ENCODE measurements at places on chromosomes 6 and 20.

- peak; percentile 18 for DNase-seq
Observed at GRCh38 chr6:25458485-25458884, 179.3 kb downstream of the CARMIL1 start.

GRCh38 chr6:1238040-1238439, 73.9 kb upstream of the FOXQ1 start:
- DNase-seq = no peak

- DNase-seq = no peak
Observed at GRCh38 chr20:16069389-16070010, 503.7 kb downstream of the KIF16B start.

GRCh38 chr20:57398231-57398821, 7.1 kb downstream of the RBM38 start:
- no peak for DNase-seq

- no peak for DNase-seq
Observed at GRCh38 chr6:10862361-10862760, 19.5 kb downstream of the GCM2 start.

DNA sequence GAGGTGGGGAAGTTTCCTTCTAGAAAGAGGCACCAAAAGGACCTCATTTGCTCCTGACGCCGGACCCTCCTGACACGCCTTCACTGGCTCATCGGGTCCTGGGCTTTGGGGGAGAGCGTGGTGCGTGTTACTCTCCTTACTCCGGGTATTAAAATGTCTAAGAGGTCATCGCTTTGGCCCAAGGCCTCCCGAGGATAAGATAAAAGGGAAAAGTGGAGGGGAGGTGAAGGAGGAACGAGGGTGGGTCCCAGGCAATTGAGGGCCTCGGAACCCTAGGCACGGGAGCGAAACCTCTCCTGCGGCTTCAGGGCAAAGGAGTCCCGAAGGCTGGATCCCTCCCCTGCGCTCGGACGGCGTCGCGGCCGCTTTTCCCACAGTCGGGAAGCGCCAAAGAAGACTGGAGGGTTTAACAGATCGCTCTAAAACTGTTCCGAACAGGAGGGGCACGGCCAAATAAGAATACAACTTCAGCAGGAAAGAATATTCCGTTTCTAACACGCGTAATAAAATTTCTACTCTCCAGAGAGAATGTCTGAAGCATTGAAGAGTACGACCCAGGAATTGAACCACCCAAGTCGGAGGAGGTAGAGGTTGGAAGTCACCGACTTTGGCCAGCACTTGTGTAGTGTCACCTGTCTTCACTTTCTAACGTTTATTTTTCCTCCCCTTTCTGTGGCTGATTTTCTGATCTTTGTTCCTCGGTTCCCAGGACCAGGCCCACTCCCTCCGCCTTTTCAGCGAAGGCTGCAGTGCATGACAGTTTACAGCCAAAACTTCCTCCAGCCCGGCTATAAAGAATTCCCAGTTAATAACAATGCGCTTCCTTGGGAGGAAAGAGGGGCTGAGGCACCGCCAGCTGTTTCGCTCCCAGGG, 2.1 kb upstream of the TBXT start:
- DNase-seq = no peak

- DNase-seq = peak; percentile 73
Observed at GRCh38 chr20:9015984-9016324, 52.9 kb upstream of the PLCB4 start.

DNA sequence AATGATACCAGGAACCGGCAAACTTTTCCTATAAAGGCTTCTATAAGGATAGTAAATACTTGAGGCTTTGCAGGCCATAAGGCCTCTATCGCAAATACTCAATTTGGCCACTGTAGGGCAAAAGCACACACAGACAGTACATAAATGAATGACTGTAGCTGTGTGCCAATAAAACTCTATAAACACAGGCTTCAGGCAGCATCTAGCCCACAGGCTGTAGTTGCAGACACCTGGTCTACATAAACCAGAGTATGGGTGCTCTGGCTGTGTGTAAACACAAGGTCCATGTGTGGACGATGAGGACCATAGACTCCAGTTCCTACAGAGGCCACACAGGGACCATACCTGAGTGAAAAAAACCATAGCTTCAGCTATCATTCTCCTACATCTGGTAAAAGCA, 52.2 kb downstream of the ZMYND8 start:
- DNase-seq = no peak

DNA sequence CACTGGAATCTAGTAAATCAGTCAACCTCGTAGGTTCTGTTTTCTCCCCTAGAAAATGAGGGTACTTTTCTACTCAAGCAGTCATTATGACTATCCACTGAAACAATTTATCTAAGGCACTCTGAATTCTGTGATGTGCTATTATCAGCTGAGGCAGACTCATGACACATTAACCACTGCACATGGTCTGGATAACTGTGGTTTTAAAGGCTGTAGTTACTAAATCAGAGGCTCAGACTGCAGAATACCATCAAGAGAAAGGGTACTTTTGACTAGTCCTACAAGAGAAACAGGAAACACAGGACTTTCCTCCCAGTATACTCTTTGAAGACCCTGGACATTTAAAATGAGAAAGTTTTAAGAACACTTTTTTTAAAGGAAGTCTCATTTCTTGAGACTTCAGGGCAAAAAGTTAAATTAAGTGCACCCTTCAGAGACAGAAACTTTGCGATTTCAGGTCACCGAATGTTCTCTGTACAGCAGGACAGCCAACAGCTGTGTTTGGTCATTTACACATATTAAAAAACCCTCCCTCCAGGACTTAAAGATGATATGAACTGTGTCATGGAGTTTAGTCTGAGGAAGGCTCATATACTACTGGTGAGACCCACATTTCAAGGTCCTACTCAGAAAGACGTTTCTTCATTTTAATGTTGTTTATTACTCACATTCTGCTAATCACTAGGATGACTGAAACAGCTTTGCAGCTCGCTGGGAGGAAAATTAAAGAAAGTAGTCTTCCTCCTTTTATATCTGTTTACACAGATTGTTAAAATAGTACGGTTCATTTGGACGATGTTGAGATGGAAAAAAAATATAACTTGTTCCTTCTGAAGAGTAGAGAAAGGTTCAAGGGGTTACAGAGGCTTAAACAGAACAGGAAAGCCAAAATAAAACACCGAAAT, 19.9 kb downstream of the ATXN1 start:
- DNase-seq = peak; percentile 94

DNA sequence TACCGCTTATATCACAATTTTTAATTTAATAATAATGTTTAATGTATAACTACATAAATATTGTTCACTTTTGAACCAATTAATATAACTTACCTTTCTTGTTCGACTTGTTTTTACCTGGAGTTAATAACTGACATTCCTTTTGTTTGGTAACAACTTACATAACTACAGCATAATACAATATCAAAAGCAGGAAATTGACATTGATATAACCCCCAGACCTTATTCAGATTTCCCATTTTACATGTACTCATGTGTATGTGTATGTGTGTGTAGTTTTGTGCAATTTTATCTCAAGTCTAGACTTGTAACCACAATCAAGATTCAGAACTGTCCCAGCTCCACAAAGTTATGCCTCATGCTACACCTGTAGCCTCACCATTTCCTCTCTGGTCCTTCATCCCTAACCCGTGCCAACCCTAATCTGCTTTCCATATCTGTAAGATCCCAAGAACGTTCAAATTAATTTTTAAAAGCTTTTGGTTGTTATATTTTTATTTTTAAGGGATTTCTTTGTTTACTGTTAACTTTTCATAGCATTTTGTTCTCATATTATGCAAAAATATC, 190.6 kb downstream of the MANEA start:
- DNase-seq = no peak

DNA sequence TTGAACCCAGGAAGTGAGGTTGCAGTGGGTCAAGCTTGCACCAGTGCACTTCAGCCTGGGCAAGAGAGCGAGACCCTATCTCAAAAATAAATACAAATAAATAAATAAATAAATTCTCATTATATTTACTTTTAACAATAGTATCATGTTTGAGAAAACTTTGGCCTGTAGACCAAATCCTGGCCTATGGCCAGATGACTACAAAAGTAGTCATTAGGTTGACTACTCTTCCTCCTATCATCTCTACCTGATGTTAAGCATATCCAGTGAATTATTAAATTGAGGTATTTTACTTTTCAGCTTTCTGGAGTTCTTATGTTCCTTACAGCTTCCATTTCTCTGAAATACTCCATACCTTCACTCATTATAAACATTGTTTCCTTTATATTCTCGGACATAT, 280.6 kb downstream of the LAMA2 start:
- no peak for DNase-seq

DNA sequence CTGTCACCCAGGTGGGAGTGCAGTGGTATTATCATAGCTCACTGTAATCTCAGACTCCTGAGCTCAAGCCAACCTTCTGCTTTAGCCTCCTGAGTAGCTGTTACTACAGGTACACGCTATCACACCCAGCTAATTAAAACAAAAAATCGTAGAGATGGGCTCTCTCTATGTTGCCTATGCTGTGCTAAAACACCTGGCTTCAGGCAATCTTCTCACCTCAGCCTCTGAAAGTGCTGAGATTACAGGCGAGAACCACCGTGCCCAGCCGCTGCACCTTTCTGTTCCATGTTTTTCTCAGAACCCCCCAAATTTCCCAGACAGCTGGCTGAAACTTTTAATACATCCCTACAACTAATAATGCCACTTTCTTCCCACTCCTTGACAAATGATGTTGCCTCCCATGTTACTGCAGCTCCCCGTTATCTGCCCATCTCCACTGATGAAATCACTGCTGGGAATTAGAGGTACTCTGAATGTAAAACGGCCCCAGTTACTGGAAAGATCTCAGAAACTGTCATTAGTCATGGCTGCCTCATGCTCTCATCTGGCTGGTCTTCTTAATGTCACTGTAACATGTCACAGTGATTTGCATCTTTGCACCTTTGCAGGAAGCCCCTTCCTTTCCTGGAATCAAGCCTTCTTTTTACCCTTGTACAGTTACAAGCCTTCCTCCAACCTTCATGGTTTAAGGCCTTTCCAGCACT, 697.5 kb downstream of the PRKN start:
- DNase-seq = no peak

DNA sequence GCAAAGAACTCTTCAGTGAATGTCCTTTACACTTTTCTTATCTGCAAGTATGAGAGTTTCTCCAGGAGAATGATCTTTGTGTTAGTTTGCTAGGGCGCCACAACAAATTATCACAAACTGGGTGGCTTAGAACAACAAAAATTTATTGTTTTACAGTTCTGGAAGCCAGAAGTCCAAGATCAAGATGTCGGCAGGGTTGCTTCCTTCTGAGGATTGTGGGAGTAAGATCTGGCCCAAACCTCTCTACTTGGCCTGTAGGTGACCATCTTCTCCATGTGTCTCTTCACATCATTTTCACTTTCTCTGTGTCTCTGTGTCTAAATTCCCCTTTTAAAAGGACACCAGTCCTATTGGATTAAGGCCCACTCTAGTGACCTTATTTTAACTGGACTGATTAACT, 103.0 kb downstream of the ADTRP start:
- no peak for DNase-seq

DNA sequence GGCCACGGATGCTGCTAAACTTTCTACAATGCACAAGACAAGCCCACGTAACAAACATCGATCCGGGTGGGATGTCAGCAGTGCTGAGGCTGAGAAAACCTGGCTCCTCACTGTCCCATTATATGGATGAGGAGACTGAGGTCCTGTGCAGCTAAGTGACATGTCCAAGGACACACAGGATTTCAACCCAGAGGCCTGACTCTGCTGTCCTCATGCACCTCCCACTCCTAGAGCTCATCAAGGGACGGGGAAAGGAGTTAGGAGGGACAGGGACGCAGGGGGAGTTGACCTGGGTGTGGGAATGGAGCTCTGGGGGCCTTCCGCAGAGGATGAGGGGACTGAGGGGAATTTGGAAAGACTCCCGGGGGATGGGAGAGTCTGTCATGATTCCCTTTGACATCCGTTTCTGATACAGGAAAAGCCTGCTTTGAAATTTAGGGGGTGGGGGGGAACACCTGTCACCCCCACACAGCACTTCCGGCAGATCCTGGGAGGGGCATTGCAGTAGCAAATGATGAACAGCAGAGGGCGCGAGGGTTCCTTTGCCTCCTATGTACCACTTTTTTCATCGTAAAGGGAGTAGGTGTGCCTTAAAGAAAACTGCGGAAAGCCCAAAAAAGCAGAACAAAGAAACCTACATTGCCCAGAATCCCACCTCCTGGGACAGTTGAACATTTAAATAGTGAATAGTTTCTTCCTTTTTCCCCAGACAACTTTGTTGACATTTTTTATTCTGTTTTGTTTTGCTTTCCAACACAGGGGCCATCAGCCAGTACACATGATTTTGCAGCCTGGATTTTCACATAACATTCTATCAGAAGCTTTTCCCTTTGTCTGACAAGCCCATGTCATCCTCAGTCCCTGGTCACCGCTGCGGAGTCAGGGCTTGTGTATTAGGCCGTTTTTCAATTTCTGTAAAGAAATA, 48.6 kb downstream of the SLC2A10 start:
- DNase-seq = no peak

DNA sequence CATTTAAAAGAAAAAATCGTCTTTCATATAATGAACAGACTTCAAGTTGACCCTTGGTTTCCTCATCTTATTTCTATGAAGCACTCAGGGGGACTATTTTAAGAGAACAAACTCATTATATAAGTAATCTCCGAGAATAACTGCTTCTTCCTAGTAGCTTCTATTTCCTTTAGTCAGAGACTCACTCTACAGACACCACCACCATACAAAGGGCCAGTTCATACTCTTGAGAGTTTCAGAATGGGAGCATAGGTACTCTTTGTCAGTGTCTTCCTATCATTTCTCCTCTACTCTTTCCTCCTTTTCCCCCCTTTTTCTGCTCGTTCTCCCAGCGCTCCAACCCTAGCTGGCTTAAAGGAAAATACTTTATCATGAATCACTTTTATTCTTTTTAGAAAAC, 104.9 kb downstream of the CDKAL1 start:
- no peak for DNase-seq

Data from GM04503 (cell line).